ENCODE measurements at places on chromosomes 11 and 22.

- DNase-seq: no peak
Observed at GRCh38 chr11:1292018-1292643, 17.3 kb downstream of the TOLLIP start.

- no peak for DNase-seq
Observed at GRCh38 chr22:40250608-40251007, 72.9 kb downstream of the TNRC6B start.

DNA sequence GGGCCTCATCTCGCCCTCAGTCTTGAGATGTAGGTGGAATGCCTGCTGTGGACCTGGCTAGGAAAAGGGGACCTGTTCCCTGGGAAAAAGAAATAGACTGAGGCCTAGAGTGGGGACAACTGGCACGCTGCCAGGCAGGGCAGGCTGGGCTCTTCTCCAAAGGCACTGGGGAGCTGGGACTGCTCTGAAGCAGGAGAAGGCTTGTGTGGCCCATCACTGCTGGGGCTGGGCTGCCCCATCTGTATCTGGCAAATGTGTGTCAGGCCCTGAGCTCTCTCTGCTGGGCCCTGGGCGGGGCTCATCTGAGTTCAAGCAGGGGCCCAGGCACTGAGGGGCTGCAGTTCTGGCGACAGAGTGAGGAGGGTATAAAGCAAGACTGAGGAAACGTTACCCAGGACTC, 32.9 kb downstream of the ARVCF start:
- DNase-seq: no peak

- no peak for DNase-seq
Observed at GRCh38 chr11:6229911-6230310, 4.5 kb downstream of the FHIP1B start.

DNA sequence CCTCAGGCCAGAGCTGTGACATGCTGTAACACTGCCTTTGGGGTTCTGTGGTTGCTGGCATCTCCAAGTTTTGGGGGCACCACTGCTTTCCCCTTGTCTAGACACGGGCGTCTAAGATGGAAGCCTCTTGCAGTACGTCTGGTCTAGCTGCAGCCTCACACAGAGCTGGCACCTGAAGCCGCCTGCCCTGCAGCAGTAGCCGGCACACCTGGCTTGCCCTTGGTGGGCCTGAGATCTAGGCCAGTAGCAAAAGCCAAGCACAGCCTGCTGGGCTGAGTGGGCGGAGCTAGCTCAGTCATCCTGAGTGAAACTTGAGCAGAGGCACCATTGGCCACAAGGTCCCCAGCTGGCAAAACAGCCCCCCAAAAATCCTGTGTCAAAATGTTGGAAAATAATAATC, 154.2 kb downstream of the DLG2 start:
- DNase-seq: no peak

Data from stimulated activated CD8-positive, alpha-beta memory T cell treated with anti-CD3 and anti-CD28 coated beads, Interleukin-4, amount 100 ng/mL, for 1 hour (primary cell).